GM12891 (cell line): ENCODE measurements at places on chromosomes 3 and 15.
A peak's percentile ranks its signal among the peaks of the same experiment; 100 is the strongest.

DNA sequence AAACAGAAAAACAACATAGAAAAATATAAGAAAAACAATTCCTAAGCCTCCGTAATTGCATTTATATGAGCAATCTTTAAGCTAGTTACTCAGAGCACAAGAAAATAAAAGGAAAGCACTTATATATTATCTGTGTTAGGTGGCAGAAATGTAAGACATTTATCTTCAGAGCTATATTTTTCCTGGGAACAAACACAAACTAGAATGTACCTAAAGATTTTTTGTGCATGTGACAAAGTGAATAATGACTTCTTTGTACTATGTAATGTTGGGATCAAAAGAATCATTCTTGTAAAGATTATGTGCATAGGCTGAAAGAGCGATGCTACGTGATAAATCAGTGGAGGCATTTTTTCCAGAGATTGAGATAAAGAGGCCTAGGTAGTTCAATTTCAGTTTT is 111.3 kb upstream of the GMNC start:
- DNase-seq: no peak

DNA sequence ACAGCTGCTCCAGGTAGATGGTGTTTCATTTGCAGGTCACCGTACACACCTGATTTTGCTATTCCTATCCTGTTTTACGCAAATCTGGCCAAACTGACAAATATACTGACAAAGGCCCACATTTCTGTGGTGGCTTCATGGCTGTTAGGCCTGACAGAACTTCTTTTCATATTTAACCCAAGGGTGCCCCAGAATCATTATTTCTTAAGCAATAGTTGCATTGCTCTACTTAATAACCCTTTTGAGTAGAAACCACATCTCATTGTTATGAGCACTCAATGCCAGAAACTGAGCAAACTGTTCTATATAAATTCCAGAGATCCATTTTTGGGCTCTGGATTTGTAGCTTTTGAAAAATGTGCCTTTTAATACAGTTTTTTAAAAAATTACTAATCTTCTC is 19.4 kb downstream of the ASTE1 start:
- no peak for DNase-seq

DNA sequence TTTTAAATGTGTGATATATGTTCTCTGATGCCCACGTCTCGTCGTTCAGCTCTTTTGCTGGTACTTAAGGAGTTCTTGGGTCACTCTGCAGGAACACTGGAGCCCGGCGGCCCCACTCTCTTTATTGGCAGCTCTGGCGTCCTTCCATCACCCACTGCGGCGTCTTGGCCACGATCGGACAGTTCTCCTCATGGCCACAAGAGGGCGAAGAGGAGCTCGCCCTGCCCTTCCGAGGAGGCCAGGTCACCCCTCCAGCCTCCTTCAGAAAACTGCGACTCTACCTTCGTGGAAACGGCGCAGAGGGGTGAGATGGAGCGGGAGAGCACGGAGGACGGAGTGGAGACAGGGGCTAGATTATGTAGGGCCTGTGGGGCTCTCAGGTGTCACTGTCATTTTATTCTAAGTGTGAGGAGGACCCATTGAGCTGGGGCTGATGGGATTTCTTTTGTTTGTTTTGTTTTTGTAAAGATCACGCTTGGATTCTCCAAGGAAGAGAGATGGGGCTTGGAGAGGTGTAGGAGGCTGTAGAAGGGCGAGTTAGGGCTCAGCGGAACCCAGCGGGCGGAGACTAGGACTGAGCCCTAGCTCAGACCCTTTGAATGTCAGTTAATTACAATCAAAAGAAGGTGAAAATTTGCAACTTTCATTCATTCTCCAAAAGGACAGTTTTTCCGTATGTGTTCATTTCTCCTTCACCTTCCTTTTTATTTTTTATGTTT is 28.0 kb upstream of the GABRA5 start:
- peak; percentile 27 for DNase-seq

DNA sequence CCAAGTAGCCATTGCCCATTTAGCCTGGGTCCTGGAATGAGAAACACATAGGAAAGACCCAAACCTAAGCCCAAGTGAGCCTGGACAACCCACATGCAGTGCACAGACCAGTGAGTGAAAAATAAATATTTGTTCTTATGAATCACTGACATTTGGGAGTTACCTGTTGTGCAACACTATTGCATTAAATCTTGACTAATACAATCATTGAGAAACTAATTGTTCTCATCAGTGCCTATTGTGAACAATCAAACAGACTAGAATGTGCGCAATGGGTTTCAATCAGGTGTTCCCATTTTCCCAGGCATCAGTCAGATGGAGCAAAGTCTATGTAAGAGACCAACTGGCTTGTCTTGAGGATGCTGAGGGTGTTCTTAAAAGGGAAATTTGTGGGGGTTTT is 54.7 kb upstream of the CNOT10 start:
- DNase-seq: no peak

GRCh38 chr3:101603184-101603583 is 29.2 kb downstream of the PCNP start:
- DNase-seq: no peak

GRCh38 chr3:23926736-23927135 is 9.8 kb downstream of the RPL15 start:
- no peak for DNase-seq

DNA sequence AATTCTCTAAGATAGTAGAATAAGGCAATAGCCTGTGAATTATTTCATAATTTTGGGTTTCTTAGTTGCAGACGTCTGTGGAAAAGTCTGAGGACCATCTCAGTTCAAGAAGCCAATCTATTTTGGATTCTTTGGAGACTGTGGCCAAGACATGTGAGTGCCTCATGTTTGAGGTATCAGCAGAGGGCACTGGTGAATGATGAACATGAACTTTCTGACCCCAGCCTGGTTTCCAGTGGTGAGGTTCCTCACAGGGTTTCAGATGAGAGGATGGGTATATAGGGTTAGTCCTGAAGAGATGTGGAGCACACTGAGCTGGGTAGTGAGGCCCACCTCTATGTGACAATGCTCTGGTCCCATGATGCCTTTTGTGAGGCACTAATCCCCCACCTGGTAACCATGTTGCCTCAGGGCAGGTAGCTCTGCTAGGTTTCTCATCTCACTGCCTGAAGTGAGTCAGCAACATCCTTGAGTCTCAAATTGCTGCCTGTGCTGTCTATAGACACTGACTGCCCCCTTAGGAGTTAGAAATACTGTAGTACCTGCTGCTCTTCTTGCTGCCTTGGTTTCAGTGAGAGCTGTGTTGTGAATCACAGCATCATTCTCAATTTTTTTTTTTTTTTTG is 32.3 kb downstream of the C3orf62 start:
- no peak for DNase-seq

- DNase-seq: no peak
Observed at GRCh38 chr3:58837141-58837843, 170.7 kb upstream of the FAM3D start.

DNA sequence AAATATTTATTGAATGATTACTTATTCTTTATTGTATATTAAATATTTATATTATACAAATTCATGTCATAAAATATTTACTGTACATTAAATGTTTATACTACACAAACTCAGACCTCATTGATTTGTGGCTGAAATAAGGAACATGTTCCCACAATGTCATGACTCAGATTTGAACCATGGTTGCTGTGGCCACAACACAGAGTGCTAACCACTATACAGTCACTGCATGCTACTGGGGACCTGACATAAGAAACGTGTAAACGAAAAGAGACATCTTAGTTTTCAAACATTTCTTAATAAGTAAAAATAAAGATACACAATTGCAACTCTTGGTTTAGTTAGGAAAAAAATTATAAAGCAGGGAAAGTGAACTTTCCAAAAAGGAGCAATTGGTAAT is 99.1 kb upstream of the AGTR1 start:
- no peak for DNase-seq

DNA sequence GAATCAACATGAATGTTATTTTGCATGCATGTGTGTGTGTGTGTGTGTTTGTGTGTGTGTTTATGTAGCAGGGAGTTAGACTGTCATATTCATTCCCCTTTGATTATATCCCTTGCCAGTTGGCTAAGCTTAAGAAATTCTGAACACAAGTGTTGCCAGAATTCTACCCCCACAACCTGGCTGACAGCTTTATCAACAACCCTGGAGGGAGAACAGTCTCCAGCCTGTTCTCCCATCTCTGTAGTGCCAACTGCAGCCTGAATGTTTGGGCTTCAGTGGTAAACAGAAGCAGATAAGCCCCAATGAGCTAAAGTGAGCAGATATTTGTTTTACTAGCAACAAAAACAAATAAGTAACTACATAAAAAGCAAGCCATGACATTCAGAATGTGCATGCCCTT is 162.6 kb upstream of the ABI3BP start:
- DNase-seq: no peak

GRCh38 chr3:72748659-72749058 is 99.6 kb downstream of the SHQ1 start:
- DNase-seq: no peak

GRCh38 chr3:75631541-75631940 is 32.6 kb upstream of the FRG2C start:
- no peak for DNase-seq

DNA sequence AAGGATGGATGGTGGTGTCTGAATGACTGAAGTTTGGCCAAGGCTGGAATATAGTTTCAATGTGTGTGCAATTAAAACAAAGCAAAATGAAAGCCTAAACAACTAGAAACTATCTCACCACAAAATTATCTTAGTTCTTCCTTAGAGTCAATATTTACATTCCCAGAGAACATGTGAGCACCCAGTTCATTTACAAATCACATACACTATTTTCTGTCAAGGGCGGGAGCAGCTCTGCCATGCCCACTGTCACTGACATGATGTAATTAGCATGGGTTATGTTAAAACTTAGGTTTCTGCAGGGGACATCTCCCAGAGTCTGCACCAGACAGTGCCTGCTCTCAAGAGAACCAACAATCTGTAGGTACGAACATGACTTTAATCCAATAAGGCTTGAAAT is 65.0 kb downstream of the PDZRN3 start:
- DNase-seq: no peak

DNA sequence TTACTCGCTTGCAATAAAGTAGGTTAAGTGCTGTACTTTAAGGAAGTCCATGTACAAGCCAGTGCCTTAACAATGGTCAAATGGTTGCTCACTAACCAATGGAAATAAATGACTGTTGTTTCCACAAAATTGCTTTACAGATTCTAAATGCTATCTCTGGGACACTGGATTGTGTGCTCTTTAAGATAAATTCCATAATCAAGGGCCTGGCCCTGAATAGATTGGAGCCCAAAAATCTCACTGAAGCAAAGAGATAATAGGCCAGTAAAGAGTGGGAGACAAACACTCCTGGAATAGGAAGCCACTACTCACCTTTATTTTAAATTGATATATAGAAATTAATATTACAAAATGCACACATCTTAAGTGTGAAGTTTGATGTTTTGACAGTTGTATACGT is 62.4 kb upstream of the GOLGA6B start:
- DNase-seq: no peak

DNA sequence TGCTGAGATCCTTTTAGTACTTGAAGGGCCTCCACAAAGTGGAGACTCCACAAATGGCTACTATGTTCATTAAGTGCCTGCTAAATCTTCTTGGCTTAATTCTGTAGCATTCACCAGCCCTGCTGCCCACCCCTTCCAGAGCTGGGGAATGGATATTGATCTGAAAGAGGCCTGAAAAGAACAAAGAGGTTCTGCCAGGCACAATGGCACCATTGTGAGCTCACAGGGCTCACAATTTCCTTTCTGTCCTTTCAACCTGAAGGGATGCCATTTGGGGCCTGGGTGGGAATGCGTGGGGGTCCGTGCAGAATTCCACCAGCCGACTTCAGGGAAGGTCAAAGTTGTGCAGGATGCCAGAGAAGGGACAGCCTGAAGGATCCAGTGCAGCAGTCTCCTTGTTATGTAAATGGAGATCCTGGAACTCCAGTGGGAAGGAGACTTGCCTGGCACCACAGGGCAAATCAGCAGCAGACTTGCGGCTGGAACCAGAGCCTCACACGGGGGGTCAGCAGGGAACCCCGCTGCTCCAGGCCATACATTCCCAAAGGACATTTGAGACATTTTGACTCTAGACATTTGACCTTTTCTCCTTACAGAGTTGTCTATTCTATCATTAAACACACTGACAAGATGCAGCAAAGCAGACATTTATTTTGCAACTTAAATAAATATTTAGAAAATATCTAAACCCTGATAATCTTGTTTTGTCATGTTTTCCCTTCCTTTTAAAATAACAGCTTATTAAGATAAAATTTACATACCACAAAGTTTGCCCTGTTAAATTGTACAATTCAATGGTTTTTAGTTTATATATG is 21.5 kb upstream of the MORF4L1 start:
- DNase-seq: no peak

GRCh38 chr3:15205934-15206661 is at the start of gene CAPN7:
TSS of gene CAPN7 (plus strand) at chr3:15206246. CDS start at chr3:15206496, 250 bp downstream.
- peak; percentile 90 for DNase-seq

- no peak for DNase-seq
Observed at GRCh38 chr3:179056326-179056725, 15.3 kb downstream of the ZMAT3 start.
